ENCODE measurements at places on chromosomes 1 and 21. TPM values are rescaled to one million over a fixed set of nuclear protein-coding genes. Genes with fewer than 3 reads are reported as not detected.

DNA sequence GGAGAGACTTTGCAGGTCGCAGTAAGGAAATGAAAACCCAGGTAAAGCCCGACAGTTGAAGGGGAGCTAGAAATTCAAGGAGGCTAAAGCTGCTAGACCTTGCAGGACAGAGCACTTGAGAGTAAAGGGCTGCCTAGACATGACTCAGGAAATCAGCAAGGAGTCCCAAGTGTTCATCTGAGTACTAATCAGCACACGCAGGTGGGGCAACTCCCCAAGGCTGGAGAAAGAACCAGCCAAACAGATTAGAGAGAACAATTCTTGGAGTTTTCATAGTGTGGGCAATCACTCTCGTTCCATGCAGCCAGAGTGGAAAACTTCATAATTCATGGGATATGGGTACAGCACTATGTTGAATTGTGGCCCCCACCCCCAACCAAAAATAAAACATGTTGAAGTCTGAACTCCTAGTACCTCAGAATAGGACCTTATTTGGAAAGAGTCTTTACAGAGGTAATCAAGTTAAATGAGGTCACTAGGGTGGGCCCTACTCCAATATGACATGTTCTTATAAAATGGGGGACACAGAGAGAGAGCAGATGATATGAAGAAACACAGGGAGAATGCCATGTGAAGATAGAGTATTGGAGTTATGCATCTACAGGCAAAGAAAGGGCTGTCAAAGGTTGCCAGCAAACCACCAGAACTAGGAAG is 28.0 kb downstream of the SYDE2 start:
- DNase-seq: no peak

- no peak for DNase-seq
Observed at GRCh38 chr1:13616234-13616633, 32.6 kb downstream of the PDPN start.

- no peak for DNase-seq
Observed at GRCh38 chr1:63435161-63435560, 67.7 kb downstream of the ALG6 start.

GRCh38 chr1:19448491-19449439 is 36.6 kb downstream of the CAPZB start:
- no peak for DNase-seq

- no peak for DNase-seq
Observed at GRCh38 chr1:99565606-99566289, 80.2 kb upstream of the PALMD start.

- DNase-seq: no peak
Observed at GRCh38 chr1:53833393-53833792, 4.7 kb downstream of the NDC1 start.

DNA sequence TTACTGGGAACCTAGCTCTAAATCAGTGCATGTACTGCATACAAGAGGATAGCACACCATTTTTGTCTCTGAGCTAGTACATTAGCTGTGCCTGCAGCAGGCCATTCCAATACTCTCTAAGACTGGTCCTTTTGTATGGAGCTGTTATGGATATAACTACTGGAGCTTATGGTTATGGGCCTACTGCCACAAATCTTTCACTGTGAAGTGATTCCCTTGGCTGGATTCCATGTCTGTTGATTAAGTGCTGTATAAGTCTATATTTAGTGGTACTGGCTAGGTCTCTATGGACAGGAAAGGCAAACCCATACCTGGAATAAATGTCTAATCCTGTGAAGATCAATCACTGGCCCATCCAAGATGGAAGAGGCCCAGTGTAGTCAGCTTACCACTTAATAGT is 12.0 kb downstream of the ZFYVE9 start:
- no peak for DNase-seq

CCDC190 gene
- 0.31 TPM for total RNA-seq

CHML gene
- total RNA-seq: 69.6 TPM
